ENCODE measurements at places on chromosomes 11 and 22.

GRCh38 chr11:72227316-72228228, 3.0 kb downstream of the INPPL1 start:
- no peak for DNase-seq

DNA sequence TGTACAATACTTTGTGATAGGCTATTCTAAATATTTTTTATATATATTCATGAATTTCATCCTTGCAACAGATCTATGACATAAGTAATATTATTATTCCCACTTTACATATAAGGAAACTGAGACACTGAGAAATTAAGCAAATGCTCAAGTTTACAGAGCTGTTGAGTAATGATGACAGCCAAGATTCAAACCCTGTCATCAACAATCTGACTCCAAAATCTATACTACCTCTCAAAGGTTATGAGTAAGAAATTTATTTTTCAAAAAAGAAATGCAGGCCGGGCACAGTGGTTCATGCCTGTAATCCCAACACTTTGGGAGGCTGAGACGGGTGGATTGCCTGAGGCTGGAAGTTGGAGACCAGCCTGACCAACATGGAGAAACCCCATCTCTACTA, 22.6 kb upstream of the SOX6 start:
- no peak for DNase-seq

DNA sequence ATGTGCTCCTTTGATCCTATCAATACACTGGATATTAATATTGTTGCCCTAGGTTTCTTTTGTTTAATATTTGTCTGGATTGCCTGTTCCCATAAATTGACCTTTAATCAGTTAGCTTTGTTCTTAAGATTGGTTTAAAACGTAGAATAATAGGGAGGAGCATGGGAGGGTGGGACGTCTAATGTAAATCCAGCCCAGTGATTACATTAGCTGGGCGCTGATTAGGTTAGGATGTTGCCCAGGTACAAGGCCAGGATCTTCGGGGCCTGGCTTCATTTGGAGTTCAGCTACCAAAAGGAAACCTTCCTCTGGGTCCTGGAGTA, at the start of gene SRSF8:
SRSF8 (plus strand) TSS at position 204 of the 323 bp plus-strand sequence. CDS start 308 bp downstream, outside the sequence.
- no peak for DNase-seq

DNA sequence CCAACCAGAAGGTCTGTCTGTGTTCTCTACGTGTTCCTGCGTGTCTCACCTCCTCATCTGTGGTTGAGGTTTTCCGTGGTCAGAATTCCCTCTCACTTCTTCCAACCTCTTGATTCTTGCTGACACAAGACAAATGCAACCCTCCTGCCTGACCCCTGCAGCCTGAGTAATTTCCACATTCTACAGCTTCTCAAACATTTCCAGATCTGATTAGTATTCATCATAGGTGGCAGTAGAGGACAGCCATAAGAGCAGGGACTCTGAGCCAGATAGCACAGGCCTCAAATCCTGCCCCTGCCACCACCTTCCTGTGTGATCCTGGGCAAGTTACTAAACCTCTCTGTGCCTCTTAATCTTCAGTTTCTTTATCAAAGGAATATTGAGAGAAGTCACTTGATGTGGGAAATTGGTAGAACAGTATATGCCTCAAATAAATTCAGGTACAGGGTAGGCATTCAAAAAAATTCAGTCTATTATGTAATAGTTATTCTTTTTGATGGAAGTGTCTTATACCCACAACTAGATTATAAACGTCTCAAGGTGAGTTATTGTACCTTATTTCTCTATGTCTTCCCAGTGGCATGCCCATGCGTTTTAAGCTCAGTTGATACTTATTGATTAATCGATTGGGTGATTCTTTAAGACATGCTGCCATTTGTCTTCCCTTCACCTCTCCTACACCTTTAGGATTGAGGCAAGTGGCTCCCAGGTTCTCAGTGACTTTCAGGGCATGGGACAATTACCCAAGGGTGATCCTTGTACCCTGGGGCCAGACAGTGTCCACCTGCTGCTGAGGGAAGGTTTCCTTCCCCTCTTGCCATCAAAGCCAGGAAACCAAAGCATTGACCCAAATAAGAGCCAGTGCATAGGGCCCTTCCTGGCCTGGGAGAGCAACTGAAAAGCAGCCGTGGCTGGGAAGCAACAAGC, 19.6 kb downstream of the POU2AF1 start:
- no peak for DNase-seq

- no peak for DNase-seq
Measured at GRCh38 chr11:67054836-67055523, 1.7 kb upstream of the RHOD start.

All from esophagus squamous epithelium (tissue), 5 donors.